ENCODE measurements at places on chromosomes 7 and 10. TPM values are rescaled to one million over a fixed set of nuclear protein-coding genes. Genes with fewer than 3 reads are reported as not detected.

DNA sequence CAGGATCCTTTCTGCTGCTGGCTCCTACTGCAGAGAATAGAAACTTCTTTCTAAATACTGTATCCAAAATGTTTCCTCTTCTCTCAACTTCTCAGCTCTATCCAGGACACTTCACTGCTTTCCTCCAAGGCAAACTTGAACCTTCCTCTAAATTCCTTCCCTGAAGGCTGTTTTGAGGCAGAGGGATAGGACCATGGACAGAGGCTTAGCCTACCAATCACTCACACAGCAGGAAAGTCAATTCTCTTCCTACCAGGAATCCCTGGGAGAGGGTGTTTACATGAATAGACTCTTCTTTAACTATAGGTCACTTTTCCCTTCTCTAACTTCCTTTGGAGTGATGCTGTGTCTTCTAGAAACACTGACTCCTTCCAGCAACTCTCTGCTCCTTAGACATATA is 115.6 kb upstream of the MKLN1 start:
- DNase-seq, result peak; percentile 46

DNA sequence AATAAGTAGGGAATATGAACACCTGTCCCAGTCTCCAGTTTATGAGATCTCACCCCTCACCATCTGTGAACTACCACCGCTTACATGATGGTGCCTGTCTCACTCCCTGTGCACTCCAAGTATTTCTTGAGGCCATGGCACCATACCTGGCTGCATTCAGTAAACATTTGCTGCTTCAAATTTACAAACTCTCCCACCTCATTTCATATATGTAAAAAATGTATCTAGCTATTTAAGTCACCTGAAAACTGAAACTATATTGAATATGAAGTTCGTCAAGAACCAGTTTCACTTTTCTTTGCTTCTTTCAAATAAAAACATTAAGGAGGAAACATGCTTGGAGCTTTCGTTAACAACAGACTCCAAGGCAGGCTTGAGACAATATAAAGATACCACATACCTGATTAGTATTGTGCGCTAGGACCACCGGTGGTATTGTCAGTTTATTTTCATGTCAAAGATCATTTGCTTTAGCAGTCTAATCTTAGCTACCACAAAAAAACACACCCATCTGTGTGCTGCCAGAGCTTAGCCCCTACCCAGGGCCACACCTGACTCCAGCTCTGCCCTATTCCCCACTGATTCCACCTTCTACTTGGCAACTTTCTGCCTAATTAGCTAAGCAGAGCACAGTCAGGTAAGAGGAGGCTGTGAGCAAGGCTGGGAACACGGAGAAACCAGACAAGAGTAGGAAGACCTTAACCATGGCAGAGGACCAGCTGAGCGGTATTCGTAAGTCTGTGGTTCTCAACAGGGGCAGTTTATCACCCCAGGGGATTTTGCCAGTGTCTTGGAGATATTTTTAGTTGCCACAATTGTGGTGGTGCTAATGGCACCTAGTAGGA is 92.0 kb downstream of the ZFAND4 start:
- DNase-seq, result no peak

DNA sequence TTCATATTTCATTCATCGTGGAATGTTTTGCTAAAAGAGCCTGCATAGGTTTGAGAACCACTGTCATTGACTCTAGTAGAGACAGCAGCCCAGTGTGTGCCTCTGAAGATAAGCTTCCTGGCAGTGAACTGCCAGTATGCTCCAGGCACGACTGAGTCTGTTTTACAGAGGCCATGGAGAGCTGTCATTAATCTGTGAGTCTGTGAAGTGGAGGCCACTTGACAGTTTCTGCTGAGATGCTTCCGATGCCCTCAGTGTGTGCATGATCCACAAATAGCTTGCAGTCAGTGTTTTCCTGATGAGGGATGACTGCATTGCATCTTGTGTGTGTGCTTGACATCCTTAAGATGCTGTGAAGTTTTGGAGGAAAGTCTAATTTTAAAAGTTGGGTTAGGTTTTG is 162.2 kb downstream of the PFKFB3 start:
- no peak for DNase-seq

DNA sequence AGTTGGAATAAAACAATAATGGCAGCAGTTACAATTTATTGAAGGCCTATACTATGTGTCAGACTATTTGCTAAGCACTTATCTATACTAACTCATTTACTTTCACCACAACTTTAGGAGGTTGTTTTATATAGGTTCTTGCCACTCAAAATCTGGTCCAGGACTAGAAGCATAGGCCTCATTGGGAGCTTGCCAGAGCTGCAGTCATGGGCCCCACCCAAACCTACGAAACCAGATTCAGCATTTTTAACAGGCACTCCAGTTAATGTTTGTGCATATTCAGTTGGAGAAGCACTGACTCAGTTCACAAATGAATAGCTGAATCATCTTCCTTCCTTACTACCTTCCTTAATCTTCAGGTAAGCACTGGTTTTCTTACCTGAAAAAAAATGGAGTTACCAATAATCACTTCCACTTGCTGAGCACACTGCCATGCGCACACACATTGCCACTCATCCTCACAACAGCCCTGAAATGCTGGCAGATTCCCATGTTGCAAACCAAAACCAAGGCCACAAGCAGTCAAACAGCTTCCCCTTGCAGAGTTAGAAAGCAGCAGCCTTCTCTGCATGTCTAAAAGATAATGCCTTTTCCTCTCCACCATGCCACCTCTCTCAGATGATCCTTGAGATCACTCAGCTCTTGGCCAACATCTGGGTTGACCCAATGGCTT is 122.4 kb downstream of the SLC16A9 start:
- DNase-seq, result peak; percentile 62

- DNase-seq, result no peak
These were observed 72.3 kb downstream of the CREB5 start for GRCh38 chr7:28484606-28484935.

DNA sequence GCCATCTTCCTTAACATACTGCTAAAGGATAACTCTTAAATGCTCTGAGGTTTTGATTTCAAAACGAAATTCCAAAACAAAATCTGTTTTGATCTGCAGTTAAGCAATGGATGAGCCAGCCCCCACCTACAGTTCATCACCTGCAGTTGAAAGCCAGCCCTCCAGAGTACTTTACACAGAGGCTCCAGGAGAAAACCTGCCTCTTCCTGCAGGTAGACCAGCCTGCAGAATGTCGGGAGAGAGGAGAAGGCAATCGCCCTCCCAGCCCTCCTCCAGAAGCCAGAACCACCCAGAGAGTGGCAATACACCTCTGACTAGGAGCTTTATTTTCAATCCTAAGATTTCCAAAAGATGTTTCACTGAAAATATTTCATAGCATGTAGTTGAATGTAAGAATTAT is 798.1 kb downstream of the GATA3 start:
- no peak for DNase-seq

DNA sequence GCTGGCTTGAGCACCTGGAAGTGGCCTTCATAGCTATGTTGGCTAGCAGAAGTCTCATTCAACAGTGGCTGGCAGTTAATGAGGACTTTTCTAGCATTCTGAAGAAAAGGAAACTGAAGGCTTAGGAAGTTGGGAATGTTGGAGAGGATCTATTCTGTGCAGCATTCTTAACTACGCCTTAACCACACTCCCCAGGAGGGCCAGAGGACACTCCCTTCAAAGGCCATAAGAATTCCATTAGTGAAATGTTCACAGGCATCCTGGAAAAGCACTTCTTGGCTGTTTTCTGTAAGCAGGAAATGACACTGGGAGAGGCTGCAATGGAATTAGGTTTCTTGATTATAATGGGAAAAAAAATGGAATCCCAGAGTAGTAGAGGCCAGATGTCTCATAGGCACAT is 188.9 kb downstream of the ARHGAP12 start:
- DNase-seq, result peak; percentile 81

DNA sequence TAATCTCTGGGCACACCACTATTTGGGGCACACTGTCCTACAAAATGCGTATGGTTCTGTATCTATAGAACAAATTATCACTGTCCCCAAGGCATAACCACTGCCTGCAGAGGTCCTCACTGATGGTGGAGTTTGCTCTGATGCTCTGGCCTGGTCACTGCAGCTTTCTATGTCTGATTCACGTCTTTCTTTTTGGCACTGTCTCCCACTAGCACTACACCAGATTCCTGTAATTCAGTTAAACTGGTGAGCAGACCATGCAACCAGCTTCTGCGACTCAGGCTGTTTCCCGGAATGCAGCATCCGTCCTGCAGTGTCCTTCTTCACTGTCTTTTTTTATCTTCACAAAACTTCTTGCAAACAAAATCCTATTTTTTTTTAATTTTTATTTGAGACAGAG is 112.8 kb downstream of the KLF6 start:
- DNase-seq, result no peak

DNA sequence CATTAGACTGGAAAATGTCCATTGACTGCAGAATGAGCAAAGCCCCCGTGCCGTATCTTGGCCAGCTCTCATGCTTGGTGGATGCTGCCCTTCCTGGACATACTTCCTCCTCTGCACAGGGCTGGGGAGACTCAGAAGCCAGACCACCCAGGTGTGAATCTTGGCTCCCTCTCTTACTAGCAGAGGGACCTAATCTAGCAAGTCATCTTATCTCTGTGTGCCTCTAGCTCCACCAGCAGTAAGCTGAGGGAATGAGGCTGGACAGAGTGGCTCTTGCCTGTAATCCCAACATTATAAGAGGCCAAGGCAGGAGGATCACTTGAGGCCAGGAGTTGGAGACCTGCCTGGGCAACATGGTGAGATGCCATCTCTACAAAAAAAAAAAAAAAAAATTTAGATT is 173.8 kb upstream of the GHITM start:
- no peak for DNase-seq

DNA sequence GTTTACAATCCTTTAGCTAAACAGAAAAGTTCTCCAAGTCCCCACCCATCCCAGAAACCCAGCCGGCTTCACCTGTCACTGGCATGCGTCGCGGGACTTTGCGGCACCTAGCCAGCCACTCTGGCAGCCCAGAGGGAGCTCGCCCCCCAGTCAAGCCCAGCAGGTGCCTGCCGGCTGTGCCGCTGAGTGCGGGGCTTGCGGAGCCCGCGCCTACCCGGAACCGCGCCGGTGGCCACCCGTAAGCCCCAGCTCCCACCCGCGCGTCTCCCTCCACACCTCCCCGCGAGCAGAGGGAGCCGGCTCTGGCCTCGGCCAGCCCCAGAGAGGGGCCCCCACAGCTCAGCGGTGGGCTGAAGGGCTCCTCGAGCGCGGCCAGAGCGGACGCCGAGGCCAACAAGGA is 446.1 kb downstream of the GRM8 start:
- DNase-seq, result no peak

DNA sequence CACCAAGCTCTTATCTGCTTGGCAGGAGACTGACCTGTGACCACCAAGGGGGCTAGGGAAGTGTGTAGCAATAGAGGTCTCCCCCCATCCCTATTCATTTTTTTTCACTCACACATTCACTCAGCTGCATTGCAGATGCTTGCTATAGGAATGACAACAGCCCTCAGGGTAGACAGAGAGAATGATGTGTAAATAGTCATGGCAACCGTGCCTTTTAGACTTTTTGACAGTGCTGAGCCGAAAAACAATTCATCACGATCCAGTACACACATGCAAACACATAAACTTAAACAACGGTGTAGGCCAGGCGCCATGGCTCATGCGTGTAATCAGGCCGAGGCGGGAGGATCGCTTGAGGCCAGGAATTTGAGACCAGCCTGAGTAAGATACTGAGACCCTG is 7.6 kb upstream of the ELN start:
- no peak for DNase-seq

GRCh38 chr10:109977382-109977806 is 30.4 kb upstream of the ADD3 start:
- DNase-seq, result peak; percentile 50

- DNase-seq, result no peak
These were observed 186.0 kb upstream of the CACNA2D1 start for GRCh38 chr7:82629583-82629982.

CLIP2 gene
- total RNA-seq, result 23.6 TPM

AP3M1 gene
- total RNA-seq, result 48.7 TPM

MCM10 gene
- total RNA-seq, result 0.55 TPM
